NB4 (cell line): ENCODE measurements at places on chromosomes 3 and 15.

DNA sequence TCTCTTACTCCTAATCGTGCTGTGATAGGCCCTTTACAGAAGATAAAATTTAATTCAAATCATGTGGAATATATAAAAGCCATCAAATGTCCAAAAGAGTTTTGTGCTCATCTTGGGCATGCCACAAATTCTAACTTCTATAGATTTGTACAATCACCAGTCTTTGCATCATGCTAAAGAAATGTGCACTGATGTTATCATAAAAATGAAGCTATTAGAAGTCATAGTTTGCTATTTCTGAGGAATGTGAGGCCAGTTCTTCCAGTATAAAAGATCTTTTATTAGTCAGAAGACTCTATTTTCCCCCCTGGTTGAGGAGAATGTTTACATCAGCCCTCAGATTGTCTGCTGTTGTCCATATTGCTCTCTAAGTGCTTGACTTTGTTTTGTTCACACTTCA lies 2.1 kb upstream of the ANXA2 start:
- no peak for DNase-seq

DNA sequence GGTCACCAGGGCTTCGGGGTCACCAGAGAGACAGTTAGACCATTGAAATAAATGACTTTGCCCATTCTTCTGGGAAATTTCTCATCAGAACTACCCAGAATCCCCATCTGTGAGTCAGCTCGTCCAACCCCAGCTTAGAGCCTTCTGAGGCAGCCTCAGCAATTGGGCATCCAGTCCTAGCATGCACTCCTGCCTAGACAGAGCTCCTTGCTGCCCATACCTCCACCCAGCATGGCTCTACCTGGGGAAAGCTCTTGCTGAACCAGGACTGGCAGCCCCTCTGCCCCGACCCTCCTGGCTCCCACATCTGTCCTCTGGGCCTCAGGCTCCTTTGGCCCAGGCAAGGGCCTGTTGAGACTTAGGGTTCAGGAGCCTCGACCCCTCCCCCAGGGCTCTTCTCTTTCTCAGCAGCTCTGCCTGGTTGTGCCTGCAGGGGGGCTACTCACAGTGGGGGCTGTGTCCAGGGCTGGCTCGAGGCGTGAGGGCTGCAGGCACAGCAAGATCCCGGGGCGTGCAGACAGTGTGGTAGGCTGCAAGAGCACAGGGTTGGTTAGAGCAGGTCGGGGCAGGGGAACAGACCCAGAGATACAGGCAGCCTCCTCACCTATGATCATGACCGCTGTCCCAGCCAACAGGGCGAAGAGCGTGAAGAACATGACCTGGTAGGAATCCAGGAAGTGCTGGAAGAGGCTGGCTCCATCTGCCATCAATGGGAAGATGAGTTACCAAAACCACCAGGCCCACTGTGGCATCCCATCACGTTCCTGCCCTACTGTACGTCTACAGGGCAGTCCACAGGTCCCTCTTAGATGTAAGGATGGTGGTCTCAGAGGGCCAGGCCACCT lies 101.3 kb downstream of the NUP210 start:
- no peak for DNase-seq

DNA sequence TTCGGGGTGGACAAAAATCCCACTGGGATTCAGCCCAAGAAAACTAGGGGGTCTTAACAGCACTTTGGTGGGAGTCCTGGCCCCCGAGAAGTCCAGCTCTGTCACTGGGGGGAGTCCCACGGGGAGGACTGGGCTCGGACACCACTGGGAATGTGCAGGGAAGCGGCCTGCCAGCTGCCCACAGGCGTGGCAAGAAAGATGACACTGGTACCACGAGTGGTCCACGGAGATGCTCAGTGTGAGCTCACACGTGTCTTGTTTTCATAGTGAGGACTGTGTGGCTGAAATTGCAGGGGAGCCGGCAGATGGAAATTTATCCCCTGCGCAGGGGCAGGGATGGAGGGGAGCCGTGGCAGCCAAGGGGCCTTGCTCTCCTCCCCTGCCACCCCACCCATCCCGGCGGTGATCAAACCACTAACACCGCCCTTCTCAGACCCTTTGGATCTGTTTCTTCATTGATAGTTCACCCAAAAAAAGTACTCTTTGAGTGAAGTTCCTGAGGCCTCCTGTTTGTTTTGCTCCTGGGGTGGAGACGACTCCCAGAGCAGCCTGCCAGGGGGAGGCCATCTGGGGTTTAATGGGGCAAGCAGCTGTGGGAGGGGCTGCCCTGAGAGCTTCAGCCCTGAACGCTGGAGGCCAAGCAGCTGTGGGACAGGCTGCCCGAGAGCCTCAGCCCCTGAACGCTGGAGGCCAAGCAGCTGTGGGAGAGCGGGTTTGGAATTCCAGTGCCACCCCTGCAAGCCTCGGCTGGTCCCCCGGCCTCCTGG lies 130.9 kb downstream of the LRRK1 start:
- no peak for DNase-seq

DNA sequence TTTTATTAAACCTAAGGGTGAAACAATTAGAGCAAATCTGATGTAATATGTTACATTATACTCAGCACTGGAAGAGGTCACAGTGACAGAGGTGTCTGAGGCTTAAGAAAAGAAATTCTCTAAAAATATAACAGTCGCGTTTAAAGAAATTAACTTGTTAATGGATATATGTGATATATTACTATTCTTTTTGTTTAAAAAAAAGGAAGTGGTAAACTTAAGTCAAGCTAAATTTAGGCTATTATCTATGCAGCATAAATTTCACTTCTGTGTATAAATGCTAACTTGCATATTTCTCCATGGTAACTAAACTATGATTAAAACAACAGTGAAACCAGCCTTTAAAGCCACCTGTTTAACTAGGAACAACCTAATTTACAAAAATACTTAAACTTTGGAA lies 191.3 kb downstream of the FOXP1 start:
- DNase-seq: no peak

- no peak for DNase-seq
Measured at GRCh38 chr3:49032646-49033304, 3.6 kb upstream of the IMPDH2 start.

GRCh38 chr3:153714588-153715290 lies 406.5 kb upstream of the ARHGEF26 start:
- DNase-seq: no peak

DNA sequence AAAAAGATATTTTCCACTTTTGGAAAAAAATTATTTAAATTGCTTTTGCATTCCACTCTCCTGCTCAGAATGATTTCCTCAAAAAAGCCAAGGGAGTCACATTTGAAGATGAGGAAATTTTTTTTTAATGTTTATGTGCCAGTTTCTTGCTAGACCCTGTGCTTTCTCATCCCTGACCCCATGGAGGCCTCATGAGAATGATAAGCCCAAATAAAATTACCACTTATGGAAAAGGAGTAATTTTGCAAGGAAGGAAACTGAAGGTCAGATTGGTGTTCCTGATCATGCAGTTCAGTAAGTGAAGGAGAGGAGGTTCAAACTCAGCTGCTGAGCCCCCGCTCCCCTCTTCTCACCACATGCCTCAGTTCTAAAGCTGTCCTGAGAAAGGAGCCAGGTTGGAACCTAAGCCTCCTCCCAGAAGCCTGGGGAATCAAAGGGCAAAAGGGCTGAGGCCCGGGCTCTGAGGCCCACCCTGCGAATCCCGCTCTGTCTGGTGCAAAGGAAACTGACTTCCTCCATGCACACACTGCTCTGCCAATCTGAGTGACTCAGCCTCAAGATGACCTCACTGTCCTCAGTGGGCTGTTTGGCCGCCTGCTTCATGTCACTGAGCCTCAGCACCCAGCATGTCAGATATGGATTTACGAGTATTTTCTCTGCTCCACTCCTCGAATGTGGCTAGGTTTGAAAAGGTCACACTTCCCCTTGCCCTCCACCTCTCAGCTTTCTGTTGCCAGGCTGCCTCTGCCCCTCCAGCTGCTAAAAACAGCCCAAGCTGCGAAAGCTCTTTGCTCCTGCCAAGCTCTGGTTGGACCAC lies 56.9 kb upstream of the FLNB start:
- peak; percentile 94 for DNase-seq
